ENCODE measurements at places on chromosomes 4 and X.
A peak's percentile ranks its signal among the peaks of the same experiment; 100 is the strongest.

DNA sequence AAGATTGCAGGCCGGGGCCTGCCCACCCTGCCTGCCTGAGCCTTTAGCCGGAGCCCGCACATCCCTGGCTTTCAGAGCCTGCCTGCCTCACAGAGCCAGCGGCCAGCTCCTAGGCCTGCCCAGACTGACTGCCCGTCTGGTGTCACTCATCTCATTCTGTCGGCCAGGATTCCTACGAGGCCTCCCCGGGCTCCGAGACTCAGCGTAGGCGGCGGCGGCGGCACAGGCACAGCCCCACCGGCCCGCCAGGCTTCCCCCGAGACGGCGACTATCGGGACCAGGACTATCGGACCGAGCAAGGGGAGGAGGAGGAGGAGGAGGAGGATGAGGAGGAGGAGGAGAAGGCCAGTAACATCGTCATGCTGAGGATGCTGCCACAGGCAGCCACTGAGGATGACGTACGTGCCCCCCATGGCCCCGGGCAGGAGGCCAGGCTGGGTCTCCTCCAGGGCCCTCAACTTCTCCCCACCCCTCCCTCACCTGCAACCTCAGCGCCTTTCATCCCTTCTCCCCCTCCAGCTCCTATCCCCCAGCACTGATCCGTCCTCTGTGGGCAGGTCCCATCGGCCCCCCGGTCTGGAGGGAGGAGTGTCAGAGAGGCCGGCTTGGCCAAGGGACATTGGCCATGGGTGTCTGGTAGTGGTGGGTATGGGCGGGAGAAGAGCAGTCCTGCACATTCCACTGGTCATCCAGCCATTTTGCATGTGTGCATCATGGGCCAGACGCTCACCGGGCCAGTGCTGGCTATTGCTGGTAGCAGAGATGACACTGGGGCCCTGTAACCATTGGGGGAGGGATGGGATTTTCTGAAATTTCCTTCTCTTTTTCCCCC is 22.6 kb upstream of the UBA1 start:
- DNase-seq = no peak

DNA sequence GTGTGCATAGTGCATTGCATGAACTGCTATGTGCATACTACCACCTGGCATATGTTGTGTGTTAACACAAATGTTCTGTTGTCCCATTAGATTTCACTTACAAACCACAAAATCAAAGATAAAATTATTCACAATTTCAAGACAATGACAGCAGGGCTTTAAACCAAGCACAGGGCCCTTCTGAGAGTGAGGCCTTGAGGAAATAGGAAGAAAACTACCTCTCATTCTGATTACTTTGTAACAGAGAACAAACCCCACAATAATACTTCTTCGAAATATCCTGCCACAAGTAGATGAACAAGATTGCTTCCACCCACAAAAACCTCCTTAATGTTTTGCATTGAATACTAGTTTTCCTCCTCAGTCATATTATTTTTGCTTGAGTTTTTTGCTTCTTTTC is 85.5 kb upstream of the SPANXB1 start:
- no peak for DNase-seq

- no peak for DNase-seq
Measured at GRCh38 chr4:141177171-141177570, 43.5 kb upstream of the ZNF330 start.

GRCh38 chr4:173051716-173052115 is 116.9 kb upstream of the GALNT7 start:
- no peak for DNase-seq

GRCh38 chr4:72933029-72933428 is 136.5 kb downstream of the COX18 start:
- no peak for DNase-seq

GRCh38 chr4:13640149-13640940 is 12.8 kb upstream of the BOD1L1 start:
- peak; percentile 56 for DNase-seq

- no peak for DNase-seq
Measured at GRCh38 chrX:153740631-153741222, 16.1 kb downstream of the ABCD1 start.

Data from AG04449 (cell line).